ENCODE measurements at places on chromosomes 16 and 17. TPM values are rescaled to one million over a fixed set of nuclear protein-coding genes. Genes with fewer than 3 reads are reported as not detected.
A peak's percentile ranks its signal among the peaks of the same experiment; 100 is the strongest.

SPHK1 gene
- 0.12 TPM for polyA plus RNA-seq

TBC1D3E gene
- not detected for polyA plus RNA-seq

AOC2 gene
- polyA plus RNA-seq, result 0.17 TPM

WFDC1 gene
- not detected for polyA plus RNA-seq

KRTAP4-4 gene
- not detected for polyA plus RNA-seq

DNA sequence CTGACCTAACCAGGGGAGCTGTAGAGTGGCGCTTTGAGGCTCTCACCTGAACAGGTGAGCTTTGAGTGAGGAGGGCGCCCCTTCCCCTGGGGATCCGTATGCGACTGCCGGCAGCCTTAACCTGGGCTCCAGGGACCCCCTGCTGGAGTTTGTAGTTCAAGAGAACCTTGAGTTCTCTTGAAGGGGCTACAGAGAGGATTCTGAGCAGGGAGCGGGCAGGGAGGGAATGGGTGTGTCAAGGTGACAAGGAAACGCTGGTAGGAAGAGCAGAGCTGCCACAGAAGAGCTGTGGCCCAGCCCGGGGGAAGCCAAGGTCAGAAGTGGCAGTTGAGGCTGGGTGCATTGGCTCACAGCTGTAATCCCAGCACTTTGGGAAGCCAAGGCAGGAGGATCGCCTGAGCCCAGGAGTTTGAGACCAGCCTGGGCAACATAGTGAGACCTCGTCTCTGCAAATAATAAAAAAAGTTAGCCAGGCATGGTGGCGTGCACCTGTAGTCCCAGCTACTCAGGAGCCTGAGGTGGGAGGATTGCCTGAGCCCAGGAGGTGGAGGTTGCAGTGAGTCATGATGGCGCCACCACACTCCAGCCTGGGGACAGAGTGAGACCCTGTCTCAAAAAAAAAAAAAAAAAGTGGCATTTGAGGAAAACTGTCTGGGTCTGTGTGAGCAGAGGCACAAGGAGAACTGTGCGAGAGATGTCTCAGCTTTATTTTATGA lies 1.2 kb downstream of the LLGL2 start:
- no peak for DNase-seq

DNA sequence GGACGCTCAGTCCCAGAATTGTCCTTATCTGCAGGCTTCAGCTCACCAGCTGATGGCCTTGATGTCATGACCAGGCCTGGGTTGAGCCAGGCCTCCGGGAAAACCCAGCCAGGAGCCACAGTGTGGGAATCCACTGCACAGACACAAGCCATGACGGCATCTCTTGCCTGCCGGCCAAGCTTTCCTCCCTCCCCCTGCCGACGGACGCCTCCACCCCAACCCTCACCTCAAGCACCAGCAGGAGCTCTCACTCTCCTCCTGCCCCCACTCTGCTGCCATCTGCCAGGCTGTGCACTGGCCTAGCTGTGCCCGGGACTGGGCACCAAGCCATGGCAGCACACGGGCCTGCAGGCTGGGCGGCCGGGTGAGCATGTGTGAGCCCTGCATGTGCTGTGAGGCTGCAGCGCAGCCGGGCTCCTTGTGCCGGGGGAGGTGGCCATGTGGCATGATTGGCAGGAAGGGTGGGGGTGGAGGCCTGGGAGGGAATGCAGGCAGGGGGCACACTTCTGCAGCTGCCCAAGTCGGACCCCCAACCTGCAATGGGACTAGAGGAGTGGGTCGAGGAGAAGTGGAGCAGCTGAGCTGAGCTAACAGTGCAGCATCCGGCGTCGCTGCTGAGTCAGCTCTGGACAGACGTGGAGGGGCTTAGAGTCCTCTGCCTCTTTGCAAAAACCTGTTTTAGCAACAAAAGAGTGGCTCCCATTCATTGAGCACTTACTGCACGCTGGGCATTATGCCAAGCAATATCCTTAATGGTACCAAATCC lies 268.5 kb downstream of the CBLN1 start:
- DNase-seq, result no peak

DNA sequence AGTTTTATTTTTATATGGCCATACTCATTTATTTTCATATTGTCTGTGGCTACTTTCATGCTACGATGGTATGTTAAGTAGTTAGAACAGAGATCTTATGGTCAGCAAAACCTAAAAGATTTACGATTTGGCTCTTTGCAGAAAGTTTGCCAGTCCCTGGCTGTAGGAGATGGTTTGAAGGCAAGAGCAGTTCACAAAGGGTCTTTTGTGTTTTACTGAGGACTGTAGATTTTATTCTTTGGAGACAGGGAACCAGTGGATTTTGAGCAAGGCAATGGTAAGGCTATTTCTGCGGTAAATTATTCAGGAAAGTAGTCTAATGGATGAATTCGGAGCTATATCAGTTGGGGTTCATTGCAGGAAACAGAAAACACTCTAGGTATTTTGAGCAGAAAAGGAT lies 90.7 kb downstream of the WWP2 start:
- DNase-seq, result no peak

- DNase-seq, result no peak
Measured at GRCh38 chr17:66353937-66354401, 51.6 kb downstream of the PRKCA start.

DNA sequence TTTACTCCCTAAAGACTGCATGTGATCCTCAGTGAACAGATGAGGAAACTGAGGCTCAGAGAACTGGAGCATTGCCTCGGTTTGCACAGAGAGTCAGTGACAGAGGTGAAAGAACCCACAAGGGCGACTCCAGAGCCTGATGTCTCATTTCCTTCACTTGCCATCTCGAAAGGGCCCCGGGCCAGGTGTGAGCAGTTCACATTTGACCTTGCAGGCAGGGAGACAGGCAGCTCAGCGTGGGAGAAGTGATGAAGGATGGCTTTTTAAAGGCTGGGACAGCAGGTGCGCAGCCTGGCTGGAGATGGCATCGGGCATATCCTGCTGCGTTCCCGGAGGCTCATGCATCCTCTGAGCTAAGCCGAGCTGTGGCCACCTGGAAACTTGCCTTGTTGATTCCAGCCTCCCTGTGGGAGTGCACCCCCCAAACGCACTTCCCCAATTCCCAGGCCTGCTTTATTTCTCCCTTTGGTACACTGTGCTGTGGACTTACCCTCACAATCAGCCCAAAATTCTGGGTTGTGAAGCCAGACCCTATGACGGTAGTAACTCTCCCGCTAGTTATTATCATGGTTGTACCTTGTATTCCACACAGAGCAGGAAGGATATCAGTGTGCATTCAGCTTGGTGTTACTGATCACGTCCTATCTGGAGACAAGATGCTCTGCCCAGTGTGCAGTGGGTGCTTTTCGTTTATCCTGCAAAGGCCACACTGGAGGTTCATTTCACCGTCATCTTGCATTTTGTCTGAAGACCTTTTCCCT lies 753.2 kb upstream of the EEF2KMT start:
- no peak for DNase-seq

DNA sequence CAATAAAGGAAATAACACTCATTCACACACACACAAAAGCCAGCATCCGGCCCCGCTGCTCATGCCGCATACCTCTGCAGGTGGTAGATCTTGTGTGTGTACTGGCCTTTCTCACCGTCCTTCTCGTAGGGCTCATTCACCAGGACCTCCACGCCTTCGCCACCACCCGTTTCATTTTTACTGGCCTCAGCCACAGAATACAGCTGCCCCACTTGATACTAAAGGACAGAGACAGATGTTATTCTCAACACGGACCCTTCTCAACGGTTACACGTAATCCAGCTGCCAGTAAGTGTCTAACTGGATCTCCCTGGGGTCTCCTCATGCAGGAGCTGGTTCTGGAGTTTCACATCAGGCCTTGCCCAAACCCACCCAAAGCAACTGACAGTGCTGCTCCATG lies 9.7 kb downstream of the PITPNA start:
- DNase-seq, result no peak

DNA sequence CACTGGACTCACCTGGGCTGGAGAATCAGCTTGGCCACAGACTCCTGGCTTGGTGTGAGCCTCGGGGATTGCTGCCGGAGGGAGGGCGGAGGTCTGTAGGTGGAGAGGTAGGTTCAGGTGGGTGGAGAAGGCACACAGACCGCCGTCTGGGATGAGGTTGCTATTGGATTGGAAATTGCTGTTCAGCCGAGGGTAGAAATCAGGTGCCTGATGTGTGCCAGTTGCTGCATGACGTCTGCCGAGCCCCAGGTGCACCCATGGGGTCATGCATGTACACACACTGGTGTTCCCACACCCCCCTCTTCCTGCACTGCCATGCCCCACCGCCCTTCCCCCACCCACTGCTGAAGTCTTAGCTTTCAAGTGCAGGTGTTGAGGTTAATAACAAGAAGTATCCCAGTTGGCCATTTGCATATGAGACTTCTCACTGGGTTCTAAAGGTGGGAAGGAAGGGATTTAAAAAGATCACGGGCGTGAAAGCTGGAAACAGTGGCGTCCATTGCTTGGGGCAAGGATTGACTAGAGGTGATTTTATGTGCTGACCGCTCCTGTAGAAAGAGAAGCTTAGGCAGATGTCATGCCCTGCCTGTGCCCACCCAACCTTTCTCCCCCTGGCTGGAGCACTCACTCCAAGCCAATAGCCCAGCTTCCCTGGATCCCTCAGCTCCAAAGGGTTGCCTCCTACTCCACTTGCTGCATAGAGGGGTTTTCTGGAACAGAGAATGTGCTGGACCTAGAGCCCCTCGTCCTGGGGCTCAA lies 193.6 kb downstream of the CCDC182 start:
- peak; percentile 44 for DNase-seq

DNA sequence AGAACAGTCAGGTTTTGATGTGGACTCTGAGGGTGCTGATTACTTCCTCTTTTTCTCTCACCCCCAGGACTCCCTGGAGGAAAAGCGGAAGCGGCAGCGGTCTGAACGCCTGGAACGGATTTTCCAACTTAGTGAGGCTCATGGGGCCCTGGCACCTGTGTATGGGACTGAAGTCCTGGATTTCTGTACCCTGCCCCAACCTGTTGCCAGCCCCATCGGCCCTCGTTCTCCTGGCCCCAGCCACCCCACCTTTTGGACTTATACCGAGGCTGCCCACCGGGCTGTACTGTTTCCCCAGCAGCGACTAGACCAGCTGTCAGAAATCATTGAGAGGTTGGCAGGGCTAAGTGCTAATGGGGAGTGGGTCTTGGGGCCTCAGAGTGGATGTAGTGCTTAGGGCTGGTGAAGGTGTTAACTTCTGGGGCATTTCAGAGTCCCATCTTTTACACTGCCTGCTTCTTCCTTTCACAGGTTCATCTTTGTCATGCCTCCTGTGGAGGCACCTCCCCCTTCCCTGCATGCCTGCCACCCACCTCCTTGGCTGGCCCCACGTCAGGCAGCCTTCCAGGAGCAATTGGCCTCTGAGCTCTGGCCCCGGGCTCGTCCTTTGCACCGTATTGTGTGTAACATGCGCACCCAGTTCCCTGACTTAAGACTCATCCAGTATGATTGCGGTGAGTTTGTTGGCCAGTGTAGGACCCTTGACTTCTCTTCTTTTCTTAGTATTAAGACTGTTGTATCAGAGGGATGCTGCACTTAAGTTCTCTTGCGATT lies 19.1 kb upstream of the PHKG2 start:
- no peak for DNase-seq

DNA sequence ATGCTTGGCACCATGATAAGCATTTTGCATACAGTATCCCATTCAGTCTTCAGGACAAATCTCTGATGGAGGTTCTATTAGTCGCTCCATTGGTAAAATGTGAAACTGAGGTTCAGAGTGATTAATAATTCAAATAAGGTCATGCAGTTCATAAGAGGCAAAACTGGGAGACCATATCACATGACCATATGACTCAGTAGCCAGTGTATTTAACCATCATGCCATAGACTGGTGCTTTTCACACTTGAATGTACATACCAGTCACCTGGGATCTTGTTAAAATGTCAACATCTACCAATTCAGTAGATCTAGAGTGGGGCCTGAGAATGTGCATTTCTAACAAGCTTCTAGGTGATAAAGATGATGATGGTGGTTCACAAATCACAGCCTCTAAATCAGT lies 4.3 kb downstream of the ACSM3 start:
- no peak for DNase-seq

DNA sequence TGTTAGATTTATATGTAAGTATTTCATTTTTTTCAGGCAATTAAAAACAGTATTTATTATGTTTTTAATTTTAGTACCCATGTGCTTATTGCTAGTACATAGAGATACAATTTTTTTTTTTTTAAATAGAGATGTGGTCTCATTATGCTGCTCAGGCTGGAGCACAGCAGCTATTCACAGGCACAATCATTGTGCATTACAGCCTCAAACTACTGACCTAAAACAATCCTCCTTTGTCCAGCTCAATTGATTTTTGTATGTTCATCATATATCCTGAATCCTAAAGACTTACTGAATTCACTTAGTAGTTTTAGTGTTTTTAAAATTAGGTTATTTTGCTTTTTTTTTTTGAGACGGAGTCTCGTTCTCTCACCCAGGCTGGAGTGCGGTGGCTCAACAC lies 26.3 kb downstream of the SPECC1 start:
- no peak for DNase-seq

DNA sequence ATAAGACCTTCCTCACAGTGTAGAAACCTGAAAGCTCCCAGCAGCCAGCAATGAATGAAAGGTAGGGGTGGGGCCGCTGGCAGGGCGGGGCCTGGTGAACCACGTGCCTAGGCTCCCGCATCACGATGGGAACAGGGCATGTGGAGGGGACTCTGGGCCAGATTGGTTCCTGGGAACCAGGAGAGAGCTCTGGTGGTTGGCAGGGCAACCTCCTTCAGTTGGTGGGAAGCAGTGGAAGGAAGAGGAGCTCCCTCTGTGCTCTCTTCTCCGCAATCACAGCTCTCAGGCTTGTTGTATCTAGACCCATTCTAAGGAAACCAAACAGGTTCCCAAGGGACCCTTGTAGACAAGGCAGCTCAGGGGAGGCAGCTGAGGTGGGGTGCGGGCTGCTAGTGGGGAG lies 10.5 kb downstream of the GGA2 start:
- DNase-seq, result no peak

DNA sequence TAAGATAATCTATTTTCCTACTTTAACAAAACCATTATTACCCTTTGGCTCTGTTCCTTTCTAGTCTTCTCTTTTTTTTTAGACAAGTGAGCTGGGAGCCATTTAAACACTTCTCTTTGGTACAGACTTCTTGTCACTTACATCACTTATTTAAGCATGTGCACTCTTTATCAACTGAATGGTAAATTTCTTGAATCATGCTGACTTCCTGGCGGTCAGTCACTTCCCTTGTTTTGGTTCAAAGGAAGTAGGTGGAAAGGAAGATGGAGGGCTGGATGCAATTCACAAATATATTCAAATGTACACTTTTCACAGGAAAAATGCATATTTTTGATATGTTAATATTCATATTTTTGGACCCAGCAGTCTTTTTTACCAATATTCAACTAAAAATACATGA lies 97.1 kb downstream of the ITFG1 start:
- DNase-seq, result no peak

DNA sequence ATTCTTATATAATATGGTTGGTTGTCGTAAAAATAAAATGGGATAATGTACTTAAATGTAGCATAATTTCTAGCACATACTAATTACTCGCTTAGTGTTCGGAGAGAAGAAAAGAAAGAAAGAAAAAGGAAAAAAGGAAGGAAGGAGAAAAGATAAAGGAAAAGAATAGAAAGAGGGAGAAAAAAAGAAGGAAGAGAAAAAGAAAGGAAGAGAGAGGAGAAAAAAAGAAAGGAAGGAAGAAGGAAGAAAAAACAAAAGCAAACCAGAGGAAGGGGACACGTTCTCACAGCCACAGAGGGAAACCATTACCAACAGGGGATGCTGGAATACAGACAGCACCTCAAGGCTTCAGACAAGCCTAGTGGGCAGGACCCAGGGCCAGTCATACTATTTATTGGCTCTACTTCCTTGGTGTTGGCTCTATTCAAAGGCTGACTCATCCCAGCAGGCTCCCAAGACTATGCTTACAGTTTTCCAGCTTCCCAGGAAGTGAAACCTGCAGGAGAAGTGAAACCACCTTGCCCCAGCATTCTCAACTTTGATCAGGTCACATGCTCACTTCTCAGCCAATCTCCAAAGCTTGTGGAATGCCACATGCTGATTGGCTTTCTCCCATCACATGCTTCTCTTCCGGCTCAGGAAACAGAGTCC lies 273.5 kb upstream of the IRX5 start:
- no peak for DNase-seq
